CD4-positive, alpha-beta T cell treated with Interleukin-4 for 1 hour (primary cell): ENCODE measurements at places on chromosomes 7 and 10.

DNA sequence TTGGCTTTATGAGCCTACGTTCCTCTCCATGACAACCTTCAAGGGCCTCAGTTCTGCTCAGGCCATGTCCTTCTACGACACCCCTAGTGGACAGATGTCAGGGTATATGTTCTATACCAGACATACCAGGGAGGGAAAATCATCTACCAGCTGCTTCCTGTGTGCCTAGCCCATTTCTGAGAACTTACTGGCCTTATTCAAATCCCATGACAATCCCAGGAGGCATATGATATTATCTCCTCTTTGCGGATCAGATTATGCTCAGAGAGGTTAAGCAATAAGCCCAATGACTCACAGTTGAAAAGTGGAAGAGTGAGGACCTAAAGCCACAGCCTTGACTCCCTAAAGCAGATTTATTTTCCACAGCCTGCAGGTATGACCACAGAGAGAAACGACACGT, 139.3 kb downstream of the GLI3 start:
- no peak for DNase-seq

DNA sequence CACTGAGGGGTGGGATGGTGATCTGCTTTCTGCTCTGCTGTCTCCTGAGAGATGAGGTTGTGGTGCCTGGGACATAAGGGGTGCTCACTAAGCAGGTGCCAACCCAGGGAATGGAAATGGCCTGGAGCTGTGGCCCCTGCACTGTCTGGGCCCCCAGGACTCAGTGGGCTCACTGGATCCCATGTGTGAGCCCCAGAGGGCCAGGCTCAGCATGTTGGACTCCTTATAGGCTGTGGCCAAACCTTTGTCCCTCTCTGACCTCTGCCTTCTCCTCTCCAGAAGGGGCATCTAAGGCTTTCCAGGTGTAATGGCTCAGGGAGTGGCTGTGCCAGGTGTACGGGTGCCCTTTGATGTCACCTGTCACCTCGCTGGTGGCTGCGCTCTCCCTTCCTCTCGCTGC, 56.4 kb downstream of the NEUROG3 start:
- no peak for DNase-seq

DNA sequence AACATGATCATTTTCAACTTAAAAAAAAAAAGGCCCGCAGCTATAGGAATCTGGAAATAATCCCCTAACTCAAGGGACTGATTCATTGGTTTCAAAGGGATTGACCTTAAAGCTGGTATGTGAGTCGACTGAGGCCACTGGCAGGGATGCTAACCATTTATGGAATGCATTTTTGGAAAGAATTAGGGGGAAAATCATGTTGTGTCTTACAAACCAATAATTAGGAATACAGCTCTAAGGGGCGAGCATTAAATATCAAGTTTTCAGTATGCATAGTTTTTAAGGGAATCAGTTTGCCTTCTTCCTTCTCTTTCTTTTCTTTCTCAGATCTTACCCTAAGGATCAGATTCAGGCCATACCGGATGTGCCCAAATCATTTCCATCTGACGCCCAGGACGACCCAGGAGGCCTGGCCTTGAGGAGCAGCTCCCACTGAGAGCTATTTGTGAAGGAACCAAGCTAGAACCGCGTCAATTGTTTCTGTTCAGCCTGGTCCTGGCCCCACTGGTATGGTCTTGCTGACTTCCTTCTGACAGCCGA, 48.7 kb downstream of the BPGM start:
- DNase-seq, result no peak

- no peak for DNase-seq
Measured at GRCh38 chr10:105798328-105798889, 1157.3 kb downstream of the SORCS3 start.

- peak; percentile 12 for DNase-seq
Measured at GRCh38 chr10:35092851-35093250, 2.7 kb upstream of the CUL2 start.
